ENCODE measurements at places on chromosomes 1 and 21.

DNA sequence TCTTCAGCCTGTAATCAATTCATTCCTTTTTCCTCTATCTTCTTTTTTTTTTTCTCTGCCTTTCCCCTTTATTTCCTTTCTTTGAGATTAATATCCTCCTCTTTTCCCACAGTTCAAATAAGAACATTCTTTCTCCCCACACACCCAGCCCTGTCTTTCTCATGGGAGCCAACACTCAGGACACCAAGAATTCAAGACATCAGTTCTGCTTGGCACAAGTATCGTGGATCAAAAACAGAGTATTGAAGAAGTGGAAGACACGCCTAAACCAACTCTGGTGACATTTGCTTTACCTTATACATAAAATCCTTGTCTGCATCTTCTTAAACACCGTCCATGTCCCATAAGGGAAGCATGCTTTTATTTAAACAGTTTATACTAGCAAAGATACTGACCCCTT lies 2.9 kb downstream of the CD1E start:
- DNase-seq: no peak

GRCh38 chr1:228295981-228296380 lies 88.1 kb downstream of the OBSCN start:
- no peak for DNase-seq

GRCh38 chr1:185442050-185442449 lies 125.0 kb upstream of the IVNS1ABP start:
- no peak for DNase-seq

- DNase-seq: no peak
Measured at GRCh38 chr21:16588433-16588860, 858.7 kb downstream of the USP25 start.

- DNase-seq: no peak
Measured at GRCh38 chr1:160022330-160023310, 9.2 kb downstream of the PIGM start.

GRCh38 chr1:233485809-233486398 lies 128.0 kb upstream of the KCNK1 start:
- no peak for DNase-seq

DNA sequence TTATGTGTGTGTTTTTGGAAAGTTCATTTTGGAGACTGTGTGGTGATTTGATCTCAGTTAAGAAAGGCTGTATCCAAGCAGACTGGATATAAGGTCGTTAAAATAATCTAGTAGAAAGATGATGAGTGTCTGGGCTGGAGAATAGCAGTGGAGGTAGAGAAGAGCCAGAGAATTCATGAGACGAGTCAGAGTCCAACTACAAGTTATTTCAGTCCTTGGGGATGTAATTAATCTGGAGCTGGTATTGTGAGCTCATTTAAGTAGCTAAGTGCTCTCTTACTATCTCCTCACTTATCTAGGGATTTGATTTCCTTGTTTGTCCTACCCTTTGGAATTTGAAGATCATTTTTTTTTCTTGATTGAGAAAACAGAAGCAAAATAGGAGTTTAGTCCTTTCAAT lies 1219.0 kb upstream of the ADGRL4 start:
- DNase-seq: no peak

DNA sequence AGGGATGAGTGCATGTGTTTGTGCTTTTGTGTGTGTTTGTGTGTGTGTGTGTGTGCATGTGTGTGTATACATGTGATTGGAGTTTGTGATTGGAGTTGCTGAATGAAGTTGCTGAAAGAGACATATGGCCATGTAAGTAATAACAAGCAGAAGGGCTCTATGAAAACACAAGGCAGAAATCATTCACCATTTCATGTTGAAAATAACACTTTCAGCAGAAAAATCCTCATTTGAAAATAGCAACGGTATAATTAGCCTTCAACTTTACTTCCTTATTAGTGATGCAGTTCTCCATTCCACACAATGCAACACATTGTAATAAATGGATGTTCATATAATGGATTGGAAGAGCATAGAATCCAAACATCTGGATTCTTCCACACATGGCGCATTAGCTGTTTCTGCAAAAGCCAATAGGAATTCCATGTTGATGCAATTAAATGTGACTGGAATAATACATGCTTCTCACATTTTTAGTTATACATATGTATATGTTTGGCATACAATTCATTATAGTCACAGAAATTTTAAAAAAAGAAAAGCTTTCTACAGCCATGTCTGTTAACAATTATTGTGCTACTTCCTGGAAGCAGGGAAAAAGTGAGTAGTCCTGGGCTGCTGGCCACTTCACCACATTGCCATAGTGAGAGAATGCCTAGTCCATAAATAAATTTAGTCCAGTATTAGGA lies 538.0 kb downstream of the LTN1 start:
- no peak for DNase-seq

DNA sequence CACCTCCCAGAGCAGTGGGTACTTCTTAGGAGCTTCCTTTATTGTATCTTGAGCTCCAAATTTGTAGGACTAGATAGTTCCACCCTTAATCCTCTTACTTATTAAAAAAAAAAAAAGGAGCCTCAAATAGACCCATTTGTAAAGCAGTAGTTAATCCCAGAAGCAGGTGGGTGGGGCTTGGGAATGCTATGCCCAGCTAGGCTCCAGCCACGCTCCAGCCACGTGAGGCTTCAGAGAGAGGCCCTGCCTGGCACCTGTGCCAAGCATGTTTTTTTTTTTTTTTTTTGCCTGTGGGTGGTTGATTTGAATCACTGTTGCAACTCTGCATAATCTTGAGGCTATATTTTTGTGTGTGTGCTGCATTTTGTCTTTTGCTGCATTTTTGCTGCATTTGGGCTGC lies 7.0 kb downstream of the CACNA1E start:
- no peak for DNase-seq

DNA sequence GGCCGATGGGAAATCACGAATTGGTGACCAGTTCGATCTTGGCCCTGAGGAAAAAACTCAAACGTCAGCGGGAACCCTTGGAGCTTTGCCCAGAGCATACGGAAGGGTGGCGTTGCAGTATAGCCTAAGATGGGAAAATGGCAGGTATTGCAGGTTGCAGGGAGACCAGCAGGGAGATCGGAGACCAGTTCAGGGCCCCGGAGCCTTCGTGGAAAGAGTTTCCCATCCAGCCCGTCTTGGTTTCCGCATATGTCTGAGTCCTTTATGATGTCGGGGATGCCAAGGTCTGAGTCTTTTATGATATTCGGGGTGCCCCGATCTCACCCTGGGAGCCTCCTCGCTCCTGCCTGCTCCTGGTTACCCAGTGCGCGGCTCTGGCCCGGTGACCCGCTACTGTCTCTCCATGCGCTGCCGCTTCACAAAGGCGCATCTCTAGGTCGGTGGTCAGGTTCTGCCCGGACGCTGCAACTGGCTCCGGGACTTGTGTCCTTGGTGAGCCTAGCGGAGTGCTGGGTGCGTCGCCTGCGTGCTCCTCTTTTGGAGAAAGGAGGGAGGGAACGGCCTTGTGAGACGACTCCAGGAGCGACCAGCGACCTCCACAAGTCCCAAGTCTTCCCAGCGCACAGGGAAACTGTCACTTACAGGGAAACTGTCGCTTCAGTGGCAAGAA lies 94.2 kb downstream of the PRKAB2 start:
- DNase-seq: no peak
